ENCODE measurements at places on chromosomes 11 and 22. TPM values are rescaled to one million over a fixed set of nuclear protein-coding genes. Genes with fewer than 3 reads are reported as not detected.

Gene TMPRSS4
- not detected for polyA plus RNA-seq

GRCh38 chr11:123654566-123655081, at the start of gene SCN3B:
Gene SCN3B, minus strand, starts transcription at chr11:123654624. Its CDS starts 823 bp downstream, at chr11:123653801.
- DNase-seq, result peak; percentile 70

DNA sequence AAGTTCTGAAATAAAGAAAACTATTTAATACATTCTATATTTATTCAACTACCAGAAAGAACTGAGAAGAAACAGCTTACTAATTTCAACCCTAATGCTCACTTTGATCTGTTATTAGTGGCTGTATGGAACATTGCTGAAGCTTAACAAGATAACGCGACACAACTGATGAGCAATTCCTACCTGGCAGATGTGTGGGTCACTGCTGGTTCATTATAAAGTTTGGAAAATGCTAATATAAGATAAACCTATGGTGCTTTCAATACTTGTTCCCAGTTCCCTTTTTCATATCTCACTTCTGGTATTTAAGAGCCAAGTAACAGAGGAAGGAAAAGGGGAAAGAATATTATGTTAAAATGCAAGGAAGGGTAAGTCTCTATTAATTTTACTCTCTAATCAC, 10.5 kb downstream of the CTSC start:
- no peak for DNase-seq

Gene WNT11
- polyA plus RNA-seq, result not detected

DNA sequence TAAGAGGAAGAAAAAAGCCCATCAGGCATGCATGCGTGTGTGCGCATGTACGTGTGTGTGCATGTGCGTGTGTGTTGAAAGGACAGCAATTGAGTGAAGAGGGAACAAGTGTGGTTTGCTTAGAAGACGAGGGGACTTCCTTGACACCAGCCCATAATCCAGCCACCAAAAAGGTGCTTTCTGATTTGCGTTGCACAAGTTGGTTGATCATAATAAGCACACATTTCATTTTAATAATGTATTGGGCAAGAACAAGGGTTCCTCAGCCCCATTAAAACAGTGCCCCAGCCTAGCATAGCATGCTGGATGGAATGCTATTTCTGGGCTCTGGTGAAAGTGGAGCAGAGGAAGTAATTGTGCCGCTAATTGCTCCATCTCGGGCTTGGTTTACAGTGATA, 493.2 kb downstream of the MIAT start:
- peak; percentile 47 for DNase-seq

- DNase-seq, result no peak
Observed at GRCh38 chr22:41847300-41847699, 14.4 kb downstream of the SREBF2 start.

Gene MADD
- polyA plus RNA-seq, result 8.6 TPM

Data from GM23248 (cell line).